ENCODE measurements at places on chromosomes 12 and 14.

GRCh38 chr14:89469210-89470198 lies 52.5 kb upstream of the FOXN3 start:
- DNase-seq = no peak

DNA sequence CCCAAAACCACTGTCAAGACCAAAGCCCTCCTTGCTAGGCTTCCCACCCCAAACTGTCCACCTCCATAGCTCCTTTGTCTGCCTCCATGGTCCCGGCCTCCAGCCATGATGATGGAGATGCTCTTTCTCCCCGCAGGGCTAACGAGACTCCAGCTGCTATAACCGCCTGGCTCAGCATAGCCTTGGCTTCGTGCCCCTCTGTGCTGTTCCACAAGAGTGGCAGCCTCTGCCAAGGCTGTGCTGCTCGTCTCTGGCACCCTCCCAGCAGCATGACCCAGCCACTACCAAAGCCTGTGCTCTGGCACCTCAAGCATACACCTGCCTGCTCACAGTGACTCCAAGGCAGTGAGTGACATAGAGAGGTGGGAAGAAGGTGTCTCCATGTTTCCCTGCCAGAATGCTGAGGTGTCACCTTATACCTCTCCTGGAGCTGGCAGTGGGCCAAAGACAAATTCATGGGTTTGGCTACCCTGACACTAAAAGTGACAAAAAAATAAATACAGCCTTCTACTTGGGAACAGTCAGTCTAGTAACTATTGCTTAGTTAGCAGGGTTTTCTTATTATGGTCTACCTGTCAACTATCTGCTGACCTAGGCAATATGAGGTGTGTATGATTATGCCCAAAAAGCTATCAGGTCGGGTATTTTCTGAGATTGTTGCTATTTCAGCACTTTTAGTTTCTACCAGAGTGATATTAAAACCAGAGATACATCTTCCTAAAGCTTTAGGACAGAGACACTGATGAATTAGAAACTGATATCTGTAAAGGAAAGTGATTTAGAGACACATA lies 16.1 kb upstream of the KRT73 start:
- no peak for DNase-seq

GRCh38 chr12:58372298-58372697 lies 430.9 kb downstream of the ATP23 start:
- no peak for DNase-seq

GRCh38 chr12:26719852-26720251 lies 113.1 kb downstream of the ITPR2 start:
- DNase-seq = no peak

- no peak for DNase-seq
These were observed 309.4 kb upstream of the DIO3 start for GRCh38 chr14:101251812-101252442.

DNA sequence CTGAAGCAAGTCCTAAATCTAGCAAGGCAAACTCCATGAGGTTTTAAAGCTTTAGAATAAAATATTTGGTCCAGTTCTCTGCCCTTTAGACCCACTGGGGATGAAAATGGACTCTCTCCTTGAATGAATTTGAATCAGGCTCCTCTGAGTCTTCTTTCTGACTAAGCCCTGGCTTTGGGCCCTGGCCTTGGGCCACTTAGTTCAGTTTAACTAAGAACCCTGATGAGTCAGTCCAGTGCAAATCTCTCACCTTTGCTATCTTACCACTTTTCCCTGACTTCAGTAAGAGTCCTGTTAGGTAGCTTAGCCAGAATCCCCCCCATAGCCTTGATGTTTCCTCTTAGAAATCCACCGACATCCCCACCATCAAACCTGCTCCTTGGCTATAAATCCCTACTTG lies 427.5 kb downstream of the SNAPC1 start:
- no peak for DNase-seq

DNA sequence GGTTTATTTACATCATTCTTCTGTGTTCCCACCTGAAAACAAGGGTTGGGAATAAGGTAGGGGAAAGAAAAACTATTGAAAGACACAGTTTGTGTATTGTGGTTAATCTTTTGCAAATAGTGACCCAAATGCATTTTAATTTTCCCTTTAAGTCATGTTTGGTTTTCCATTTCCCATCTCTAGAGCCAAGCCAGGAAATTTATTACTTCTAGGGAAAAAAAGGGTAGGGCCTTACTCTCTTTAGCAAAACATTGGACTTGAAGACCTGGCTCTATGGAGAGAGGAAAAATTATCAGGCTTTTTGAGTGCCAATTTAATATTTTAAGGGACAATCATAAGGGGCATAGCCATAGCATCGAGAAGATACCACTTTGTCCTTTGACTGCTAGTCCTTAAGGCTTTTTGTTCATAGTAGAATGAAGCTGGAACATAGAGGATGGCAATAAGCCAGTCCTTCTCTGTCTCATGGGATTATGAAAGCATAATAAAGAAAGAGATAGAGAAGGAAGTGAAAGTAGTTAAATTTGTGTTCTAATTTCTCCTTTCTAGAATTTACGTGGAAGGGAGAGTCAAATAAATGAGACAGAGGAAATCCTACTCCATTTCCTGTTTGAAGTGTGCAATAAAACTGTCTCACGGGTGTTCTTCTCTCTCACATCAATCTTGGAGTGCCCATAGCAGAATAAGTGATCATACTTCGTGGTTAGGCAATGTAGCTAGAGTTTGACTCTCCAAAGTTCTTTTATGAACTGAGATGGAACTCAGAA lies 50.9 kb upstream of the PPFIA2 start:
- no peak for DNase-seq

DNA sequence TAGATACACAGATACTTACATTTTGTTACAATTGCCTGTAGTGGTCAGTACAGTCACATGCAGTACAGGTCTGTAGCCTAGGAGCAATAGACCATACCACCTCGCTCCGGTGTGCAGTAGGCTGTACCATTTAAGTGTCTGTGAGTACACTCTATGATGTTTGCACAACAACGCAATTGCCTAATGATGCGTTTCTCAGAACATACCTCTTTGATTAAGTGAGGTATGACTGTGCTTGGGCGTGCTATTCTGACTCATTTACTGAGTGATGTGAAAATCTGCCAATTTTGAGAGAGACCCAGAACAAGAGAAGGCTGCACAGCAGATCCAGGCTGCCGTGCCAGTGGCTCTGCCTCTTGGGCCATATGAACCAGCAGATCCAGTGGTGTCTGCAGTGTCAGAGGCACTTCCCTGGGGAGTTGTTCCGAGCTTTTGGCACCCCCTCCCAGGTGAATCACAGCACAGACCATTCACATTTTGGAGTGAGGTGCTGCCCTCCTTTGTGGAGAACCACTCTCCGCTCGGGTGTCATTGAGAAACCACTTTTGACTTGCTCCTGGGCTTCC lies 20.4 kb downstream of the DLK1 start:
- DNase-seq = no peak

GRCh38 chr14:63685401-63685800 lies 42.5 kb downstream of the SGPP1 start:
- DNase-seq = no peak

- no peak for DNase-seq
These were observed 146.0 kb upstream of the RPH3A start for GRCh38 chr12:112645586-112645985.

DNA sequence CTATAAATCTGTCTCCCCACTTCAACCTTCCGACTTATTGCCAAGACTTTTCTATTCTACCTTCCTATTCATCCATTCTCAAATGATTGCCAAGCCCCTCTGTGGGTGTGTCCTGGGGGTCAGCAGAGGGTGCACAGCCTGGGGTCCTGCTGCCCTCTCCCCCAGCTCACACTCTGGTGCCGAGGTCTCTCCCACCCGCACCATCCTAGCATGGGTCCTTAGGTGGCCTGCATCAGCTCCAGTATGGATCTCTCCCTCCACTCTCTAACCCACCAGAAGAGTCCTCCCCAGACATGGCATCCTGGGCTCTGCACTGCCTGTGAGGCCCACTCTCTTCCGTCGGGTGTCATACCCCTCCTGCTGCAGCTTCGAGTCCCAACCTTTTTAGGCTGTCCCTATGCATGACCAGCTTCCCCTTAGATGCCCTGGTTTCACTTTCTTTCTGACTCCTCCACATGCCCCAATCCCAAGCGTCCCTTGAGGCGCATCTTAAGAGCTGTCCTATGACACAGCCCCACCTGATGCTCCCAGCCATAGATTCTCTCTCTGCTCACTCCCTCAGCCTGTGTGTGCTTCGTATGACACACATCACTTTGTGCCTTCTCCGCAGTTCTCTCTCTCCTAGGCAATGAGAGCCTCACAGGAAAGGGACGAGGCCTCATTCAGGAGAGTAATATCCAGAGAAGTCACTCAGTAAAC lies 43.9 kb downstream of the GIT2 start:
- no peak for DNase-seq

GRCh38 chr12:124916374-124917134 lies 2.1 kb upstream of the UBC start:
- DNase-seq = no peak

DNA sequence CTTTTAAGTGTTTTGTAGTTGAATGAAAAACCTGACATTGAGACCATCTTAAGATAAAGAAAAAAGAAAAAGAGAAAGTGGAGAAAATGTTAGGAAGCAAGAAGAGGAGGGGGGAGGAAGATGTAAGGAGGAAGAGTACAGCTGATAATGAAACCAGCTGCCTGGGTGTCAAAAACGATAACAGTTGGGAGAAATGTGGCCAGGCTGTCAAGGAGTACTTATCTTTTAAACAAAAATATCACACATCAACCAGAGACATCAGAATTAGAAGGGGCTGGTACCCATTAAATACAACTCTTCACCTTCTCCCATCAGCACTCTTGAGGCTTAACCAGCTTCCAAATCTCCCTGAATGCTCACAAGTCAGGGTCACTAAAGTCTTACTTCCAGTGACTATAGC lies 4.5 kb downstream of the SLC11A2 start:
- no peak for DNase-seq

DNA sequence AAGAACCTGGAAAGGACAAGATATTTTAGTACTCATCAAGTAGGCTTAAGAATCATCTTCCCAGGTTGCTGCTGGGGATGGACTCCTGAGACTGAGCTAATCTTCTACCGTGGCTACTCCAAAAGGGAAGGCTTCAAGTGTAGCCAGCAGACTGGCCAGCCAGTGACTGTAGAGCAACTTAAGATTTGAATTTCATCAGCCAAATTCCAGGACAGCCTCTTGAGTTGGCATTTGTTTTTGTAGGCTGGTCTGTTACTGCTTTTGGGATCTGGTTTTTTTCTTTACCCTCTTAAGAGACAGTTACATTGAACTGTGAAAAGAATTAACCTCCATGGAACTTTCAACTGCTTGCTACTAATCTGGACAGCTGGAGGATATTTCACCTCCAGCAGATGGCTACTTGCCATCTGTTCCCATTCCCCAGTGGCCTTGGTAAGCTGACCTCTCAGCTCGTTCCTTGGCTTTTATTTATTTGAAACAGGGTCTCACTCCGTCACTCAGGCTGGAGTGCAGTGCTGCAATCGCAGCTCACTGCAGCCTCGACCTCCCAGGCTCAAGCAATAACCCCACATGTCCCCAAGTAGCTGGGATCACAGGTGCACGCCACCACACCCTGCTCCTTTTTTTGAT lies 20.7 kb downstream of the VTI1B start:
- DNase-seq = no peak

- DNase-seq = peak; percentile 82
These were observed at the start of gene PFDN5 for GRCh38 chr12:53295070-53295890. PFDN5 (plus strand) TSS chr12:53295542; CDS start chr12:53295568, 26 bp downstream.

DNA sequence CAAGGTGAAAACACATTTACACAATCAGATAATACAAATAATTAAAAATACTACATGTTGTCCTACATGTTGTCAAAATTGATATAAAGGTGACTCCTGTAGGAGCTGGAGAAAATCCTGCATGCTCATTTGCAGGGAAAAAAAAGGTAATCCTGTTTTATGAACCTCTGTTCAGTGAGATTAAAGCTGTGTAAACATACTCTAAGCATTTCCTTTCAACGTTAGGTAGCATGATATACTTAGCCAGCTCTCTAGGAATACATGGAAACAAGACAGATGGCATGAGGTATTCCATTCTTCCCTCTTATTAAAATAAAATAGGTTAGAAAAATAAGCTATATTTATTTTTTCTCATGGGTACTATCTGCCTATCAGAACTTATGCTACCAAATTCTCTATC lies 635.7 kb upstream of the FLRT2 start:
- DNase-seq = no peak

DNA sequence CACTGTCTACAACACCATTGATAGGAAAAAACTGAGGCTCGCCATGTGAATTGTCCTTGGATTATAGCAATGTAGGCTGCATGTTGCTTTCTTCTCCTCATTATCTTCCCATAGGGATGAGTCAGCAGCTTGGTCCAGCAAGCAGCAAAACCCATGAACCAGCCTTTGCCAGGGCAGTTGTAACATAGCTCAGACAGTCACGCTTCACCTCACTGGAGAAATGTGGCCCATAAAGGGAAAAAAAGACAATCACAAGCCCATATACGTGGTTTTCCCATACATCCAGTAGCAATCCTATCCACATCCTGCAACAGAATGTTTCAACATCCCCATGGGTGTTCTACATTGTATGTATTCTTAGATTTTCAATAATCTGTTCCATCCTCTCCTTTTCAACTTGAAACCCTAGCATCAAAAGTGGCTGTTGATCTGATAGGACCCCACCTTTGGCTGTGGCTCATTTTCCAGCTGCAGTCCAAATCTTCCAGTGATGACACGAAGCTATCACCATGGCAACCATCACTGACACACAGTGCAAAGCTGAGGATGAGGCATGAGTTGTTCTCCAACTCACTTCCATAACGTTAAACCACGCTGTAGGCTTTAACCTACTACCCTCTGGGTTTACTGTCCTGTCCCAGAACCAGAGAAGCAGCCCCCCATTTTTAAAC lies 34.0 kb downstream of the GRIN2B start:
- DNase-seq = no peak

DNA sequence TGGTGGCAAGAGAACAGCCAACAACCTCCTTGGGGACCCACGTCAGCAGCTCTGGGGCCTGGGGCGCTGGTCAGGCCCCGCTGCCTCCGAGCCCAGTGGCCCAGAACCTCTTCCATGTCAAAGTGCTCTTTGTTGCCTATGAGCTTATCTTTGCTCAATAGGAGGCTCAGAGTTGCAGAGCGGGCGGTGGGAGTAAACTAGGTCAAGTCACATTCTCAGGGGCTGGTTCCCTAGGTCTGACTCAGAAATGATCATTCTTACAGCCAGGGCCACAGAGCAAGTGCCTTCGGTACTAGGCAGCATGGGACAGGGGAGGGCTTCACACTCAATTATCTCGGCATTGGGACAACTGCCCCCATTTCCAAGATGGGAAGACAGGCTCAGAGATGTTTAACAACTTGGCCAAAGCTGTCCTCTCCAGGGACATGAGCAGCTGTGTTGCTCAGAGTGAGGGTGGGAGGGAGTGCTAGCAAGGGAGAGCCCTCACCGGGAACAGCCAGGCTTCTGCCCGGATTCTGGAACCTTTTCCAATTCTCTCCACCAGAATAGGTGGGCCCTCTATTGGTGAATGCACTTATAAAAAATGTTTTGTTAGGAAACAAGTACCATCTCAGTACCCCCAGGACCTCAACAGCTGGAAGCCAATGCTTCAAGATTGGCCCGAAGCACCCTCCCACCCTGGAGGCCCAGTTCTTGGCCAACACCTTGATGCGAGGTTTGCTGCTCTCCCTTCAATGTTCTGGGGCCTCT lies 11.9 kb downstream of the SLC25A29 start:
- no peak for DNase-seq

Measured in naive thymus-derived CD8-positive, alpha-beta T cell (primary cell).